GM13976 (cell line): ENCODE measurements at places on chromosomes 3 and 15.

DNA sequence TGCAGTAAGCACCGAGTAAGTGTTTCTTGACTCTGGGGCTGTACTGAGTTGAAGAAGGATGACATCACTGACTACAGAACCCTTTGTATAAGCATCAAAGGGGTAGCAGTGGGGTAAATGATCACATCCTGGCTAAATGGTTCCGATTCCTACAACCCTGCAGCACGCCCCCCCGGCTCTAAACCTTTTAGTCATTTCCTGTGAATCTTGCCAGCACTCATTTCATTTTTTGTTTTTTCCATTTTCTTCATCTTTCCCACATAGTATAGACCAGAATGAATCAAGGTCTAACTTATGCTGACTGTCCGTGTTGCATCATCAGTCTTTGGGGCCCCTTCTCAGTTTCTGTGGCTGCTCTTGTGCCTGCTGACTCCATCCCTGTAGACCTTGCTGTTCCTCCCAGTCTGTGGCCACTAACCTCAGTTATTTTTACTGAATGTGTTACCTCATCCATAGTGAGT is 383.1 kb upstream of the TPRG1 start:
- DNase-seq: no peak

DNA sequence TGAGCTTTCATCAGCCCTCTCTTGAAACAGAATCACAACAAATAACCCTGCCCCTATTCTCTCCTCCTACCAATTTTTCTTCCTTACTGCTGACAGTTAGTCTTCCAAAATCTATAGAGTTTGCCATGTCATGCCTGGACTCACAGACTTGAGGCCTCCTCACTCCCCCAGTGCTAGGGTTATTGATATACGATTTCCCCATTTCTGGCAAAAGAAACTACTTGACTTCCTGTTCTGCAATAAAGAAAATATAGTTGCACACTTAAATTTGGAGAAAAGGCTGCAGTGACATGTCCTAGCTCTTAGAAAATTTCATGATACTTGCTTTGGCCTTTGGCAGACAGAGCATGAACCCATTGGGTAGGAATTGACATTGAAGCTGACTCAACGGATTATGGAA is 75.9 kb downstream of the CYP19A1 start:
- no peak for DNase-seq

DNA sequence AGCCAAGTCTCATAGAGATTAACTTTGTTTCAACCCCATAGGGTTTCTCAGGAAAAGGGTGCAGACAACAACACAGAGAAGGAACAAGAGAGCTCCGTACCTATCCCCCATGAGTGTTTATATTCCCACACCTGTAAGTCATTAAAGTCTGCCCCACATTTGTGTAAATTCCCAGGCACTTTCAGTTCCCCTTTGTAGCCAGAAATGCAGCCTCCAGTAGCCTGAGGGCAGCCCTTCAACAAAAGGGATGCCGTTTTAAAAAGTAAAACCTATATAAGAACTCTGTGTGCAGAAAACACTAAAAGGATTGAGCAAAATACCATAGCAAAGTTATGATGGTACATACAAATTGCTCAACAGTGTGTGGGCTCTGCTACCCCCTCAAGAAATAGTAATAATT is 59.7 kb upstream of the TMEM108 start:
- DNase-seq: no peak

DNA sequence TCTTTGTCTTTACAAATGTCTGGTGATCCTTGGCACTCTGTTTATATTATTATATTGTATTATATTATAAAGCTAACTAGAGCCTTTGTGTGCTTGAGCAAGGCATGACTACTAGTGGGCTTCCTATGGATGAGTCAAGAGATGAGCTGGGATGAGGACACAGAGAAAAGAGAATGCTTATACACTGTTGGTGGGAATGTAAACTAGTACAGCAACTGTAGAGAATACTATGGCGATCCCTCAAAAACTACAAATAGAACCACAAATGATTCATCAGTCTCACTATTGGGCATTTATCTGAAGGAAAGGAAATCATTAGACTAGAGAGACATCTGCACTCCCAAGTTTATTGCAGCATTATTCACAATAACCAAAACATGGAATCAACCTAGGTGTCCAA is 40.8 kb upstream of the MED12L start:
- DNase-seq: no peak
